Activated naive CD8-positive, alpha-beta T cell treated with anti-CD3 and anti-CD28 coated beads, Interleukin-2, amount 10 ng/mL, durations not matched to agents 7 days and 5 days (primary cell): ENCODE measurements at places on chromosomes 13 and 19. TPM values are rescaled to one million over a fixed set of nuclear protein-coding genes. Genes with fewer than 3 reads are reported as not detected.

IZUMO4 gene
- total RNA-seq: 16.0 TPM

FFAR2 gene
- not detected for total RNA-seq

THSD8 gene
- total RNA-seq: 10.8 TPM

CALR3 gene
- not detected for total RNA-seq

LGI4 gene
- 0.28 TPM for total RNA-seq

DDX49 gene
- 42.3 TPM for total RNA-seq

SIGLEC5 gene
- not detected for total RNA-seq

ATP4A gene
- total RNA-seq: not detected

TMC4 gene
- total RNA-seq: 3.0 TPM

SERPINE3 gene
- not detected for total RNA-seq

PLEKHF1 gene
- total RNA-seq: 33.3 TPM

B3GNT3 gene
- not detected for total RNA-seq

CYP2S1 gene
- 1.1 TPM for total RNA-seq

KLHL26 gene
- 13.6 TPM for total RNA-seq

SMIM24 gene
- 6.0 TPM for total RNA-seq

PTPRH gene
- total RNA-seq: not detected

PCDH9 gene
- total RNA-seq: 0.14 TPM

ZNF470 gene
- total RNA-seq: 7.3 TPM

CD177 gene
- total RNA-seq: not detected

MYO16 gene
- total RNA-seq: 0.53 TPM

ZNF433 gene
- 1.5 TPM for total RNA-seq

TYROBP gene
- total RNA-seq: 10.6 TPM

GPR12 gene
- not detected for total RNA-seq

FXYD5 gene
- total RNA-seq: 360 TPM

LIG4 gene
- 10.7 TPM for total RNA-seq

BEST2 gene
- total RNA-seq: not detected

ZNF112 gene
- 0.30 TPM for total RNA-seq

KIR2DL4 gene
- total RNA-seq: not detected

ZNF100 gene
- 17.7 TPM for total RNA-seq

ZNF443 gene
- 6.9 TPM for total RNA-seq

DIRAS1 gene
- total RNA-seq: not detected

KANK3 gene
- total RNA-seq: 4.8 TPM

KASH5 gene
- not detected for total RNA-seq

MUC16 gene
- 0.09 TPM for total RNA-seq

IGFL3 gene
- not detected for total RNA-seq

LILRA1 gene
- not detected for total RNA-seq
